ENCODE measurements at places on chromosomes 12 and 14.
A peak's percentile ranks its signal among the peaks of the same experiment; 100 is the strongest.

- DNase-seq = no peak
These were observed 2.2 kb downstream of the ANGEL1 start for GRCh38 chr14:76810525-76810924.

GRCh38 chr14:66511849-66512248, 3.9 kb downstream of the GPHN start:
- no peak for DNase-seq

DNA sequence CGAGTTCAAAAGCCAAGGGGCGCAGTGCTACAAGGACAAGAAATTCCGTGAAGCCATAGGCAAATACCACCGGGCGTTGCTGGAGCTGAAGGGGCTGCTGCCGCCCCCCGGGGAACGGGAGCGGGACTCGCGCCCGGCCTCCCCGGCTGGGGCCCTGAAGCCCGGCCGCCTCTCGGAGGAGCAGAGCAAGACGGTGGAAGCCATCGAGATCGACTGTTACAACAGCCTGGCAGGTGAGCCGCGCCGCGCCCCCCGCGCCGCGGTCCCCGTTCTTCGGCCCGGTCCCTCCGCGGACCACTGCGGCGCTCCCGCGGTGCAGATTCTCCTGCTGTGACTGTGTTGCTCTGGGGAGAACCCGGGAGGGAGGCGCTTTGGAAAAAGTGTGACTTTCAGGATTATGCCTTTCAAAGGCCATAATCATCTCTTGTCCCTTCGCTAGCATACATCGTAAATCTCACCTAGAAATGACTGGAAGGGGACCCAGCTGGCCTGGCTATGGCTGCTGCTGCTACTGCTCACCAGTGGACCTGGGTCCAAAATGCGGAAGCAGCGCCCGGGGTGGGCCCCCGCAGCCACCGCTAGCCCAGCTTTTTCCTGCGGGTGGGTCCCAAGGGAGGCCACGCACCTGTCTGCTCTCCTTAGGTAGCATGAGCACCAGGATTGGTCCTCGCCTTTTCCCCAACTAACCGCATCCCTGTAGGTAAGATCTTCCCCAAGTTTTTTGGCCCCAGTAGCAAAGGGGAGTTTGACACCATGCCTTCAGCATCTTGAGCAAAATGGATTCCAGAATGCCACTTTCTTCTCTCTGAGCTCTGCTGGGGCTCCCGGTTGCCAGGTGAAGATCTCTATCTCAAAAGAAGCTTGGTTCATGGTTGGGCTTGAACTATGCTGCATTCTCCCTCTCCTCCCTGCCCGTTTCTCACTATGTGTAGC, 853 bp downstream of the TTC9 start:
- DNase-seq = peak; percentile 53

DNA sequence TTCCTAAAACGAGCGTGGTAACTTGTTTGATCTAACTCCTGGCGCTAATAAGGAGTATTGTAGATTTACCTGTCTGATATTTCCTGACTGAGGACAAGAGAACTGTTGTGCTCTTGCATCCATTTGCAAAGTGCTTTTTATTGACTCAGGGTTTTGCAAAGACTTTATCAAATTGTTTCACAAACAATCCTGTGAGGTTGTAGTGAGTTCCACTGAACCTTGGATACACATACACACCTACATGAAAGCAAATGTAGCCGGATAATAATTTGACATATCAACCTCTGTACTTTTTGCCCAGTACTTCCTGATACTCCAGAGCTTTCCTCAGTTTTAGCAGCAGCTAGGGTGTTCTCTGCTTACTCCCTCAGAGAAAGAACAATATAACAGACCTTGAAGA, 6.7 kb upstream of the PTGER2 start:
- DNase-seq = no peak

GRCh38 chr12:2214411-2214810, 161.6 kb downstream of the CACNA1C start:
- no peak for DNase-seq

GRCh38 chr14:66369157-66369697, 116.9 kb upstream of the CCDC196 start:
- no peak for DNase-seq

DNA sequence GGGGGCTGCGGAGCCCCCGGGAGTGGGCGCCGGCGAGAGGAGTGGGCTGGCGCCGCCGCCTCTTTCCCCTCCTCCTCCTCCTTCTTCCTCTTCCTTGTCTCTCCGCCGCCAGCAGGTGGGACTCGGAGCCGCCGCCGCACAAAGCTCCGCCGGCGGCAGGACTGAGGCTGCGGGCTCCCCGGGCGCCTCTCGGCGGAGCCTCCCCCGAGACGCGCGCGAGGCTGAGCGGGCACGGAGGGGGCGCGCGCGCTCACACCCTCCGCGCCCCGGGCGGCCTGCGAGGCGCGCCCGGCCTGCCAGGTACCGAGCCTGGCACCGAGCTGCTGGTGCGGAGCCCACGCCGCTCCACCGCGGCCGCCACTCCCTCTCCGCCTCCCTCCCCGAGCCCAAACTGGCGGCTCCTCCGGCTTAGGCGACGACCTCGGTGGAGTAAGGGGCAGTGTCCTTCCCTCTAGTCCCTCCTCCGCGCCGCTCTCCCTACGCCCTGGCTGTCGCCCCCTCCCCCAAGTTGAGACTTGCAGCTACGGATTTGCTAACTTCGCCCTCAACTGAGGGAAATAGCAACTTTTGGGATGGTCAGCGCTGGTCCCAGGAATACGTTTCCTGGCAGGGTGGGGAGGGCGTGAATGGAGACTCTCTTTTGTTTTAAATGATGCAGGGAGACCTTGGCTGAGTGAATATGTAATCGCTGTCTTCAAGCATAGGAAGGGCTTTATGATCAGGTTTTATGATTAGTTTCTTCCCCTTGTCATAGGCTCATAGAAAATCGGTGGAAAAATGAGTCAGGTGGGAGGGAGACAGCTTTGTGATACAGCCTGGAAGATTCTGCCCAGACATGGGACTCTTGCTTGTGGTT, 199.5 kb upstream of the CAND1 start:
- peak; percentile 39 for DNase-seq

DNA sequence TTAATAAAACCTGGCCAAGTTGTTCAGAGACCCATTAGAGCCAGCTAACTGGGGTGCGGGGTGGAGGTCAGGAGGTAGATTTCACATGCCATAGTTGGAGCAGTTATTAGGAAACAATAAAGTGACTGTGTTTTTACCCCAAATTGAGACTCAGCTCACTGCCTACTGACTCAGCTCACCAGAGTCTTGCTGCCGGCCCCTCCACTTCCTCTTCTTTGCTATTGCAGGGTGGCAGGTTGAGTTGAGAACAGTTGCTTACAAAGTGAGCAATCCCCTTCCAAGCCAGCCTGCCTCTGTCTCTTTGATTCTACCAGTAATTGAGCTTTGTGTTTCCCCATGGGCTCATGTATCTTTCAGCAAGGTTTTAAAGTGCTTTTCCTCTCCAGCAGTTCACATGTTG, 12.9 kb downstream of the ST8SIA1 start:
- DNase-seq = peak; percentile 29

GRCh38 chr12:12912711-12913110, 21.3 kb downstream of the GPRC5A start:
- DNase-seq = no peak

DNA sequence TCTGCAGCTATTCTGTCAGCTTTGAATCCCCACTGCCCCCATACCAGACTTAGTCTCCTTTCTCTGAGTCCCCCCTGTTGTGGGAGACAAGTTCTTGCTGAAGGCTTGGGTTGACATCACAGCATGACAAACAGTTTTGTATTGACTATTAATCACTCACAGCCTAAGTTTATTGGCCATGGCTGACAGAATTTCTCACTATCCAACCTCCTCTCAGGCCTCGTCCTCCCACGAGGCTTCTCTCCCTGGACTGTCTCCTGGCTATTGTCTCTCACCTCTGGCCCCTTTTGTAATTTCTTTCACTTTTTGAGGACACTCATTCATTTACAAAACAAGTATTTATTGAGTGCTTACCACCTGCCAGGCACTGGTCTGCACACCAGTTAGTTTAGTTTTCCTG, 35.2 kb upstream of the DCD start:
- DNase-seq = no peak

- DNase-seq = no peak
These were observed 108.6 kb downstream of the SAMD4A start for GRCh38 chr14:54675236-54676128.

DNA sequence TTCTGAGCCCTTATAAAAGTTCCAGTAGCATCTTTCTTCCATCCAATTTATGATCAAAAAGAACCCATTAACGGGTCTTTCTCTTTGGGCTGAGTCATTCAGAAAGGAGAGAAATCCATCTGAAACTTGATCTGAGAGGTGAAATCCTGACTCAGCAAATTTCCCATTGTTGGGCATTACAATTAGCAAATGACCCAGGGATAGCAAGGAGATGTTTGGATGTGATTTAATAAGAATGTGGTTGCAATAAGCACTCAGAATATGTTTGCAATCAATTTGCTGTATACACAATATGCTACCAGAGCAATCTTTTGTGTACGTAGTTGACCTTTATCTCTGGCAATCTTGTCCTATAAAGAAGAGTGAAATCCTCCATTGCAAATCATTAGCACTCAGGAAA, 122.7 kb downstream of the CCDC60 start:
- DNase-seq = no peak

DNA sequence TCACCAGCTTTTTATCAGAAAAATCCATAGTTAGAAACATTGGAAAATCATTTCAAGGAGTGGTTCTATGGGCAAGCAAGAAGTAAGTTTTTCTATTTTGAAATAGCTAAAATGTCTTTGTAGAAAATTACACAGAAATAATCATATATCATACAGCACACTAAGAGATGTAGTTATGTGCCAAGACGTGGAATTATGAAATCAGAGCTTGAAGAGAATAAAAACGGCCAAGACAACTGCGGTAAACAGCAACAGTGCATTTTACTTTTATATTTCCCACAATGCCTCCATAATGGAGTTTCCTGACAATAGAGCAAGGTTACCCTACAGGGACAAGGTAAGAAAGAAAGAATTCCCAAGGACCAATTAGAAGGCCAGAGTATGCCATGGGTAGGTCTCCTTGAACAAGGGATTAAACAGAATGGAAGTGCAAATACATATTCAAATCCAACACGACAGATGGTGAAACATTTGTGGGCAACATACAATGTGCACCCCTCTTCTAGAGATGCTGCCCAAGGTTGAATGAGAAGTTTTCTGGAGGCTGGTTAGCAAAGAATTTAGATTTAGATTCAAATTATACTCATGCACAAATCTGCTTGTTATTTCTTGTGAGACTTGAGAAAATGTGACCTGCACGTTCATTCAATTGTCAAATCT, 76.1 kb upstream of the BTG1 start:
- no peak for DNase-seq

DNA sequence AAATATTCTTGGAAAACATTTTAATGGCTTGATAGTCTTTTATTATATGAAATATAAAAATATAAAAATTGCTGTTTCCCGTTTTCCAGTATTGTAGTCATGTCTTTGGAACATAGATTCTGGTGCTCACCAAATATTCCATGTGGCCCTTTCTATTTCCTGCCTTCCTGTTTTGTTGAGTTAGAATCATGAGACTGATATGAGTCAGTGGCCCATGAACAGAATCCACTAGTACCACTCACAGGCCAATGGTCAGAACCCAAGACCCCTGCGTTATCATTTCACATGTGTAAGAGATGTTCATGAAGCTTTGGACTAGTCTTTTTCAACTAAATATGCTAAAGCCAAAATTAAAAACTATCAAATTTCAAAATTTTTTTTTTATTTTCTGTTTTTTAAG, 56.9 kb downstream of the BICD1 start:
- no peak for DNase-seq

GRCh38 chr14:31530136-31530535, 31.1 kb upstream of the NUBPL start:
- no peak for DNase-seq

GRCh38 chr14:96509457-96510090, 7.4 kb downstream of the PAPOLA start:
- no peak for DNase-seq

GRCh38 chr14:39233680-39234326, at the start of gene MIA2:
Gene MIA2 (plus strand): TSS chr14:39233915. CDS start chr14:39234115, 200 bp downstream.
- no peak for DNase-seq

- no peak for DNase-seq
These were observed 430.1 kb downstream of the AEBP2 start for GRCh38 chr12:19869413-19869812.

DNA sequence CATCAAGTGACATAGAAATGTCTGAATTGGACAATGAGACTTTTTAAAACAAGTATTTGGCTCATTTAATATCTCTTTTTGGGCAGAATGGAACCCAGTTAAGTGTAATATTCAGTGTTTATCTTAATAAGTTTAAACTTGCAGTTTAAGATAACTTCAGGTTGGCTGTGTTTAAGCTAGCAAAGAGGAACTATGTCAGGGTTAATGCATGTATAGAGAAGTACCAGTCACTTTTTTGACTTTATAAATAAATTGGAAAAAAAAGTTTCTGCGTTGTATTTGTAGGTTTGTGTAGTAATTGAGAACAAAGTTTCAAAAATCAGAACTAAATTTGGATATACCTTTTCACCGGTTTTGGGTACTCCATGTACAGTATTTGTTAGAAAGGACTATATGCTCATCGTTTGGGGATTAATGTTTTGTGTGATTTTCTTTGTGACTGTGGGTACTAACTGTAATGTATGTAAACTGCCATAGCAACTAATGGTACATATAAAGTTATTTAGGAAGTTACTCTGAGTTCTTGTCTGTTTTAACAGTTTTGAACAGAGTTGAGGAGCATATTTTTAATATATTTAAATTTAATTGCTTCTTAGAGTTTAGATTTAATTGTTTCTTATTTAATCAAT, 4.5 kb downstream of the HMGA2 start:
- no peak for DNase-seq

- no peak for DNase-seq
These were observed 40.9 kb upstream of the GSG1 start for GRCh38 chr12:13144266-13144828.

DNA sequence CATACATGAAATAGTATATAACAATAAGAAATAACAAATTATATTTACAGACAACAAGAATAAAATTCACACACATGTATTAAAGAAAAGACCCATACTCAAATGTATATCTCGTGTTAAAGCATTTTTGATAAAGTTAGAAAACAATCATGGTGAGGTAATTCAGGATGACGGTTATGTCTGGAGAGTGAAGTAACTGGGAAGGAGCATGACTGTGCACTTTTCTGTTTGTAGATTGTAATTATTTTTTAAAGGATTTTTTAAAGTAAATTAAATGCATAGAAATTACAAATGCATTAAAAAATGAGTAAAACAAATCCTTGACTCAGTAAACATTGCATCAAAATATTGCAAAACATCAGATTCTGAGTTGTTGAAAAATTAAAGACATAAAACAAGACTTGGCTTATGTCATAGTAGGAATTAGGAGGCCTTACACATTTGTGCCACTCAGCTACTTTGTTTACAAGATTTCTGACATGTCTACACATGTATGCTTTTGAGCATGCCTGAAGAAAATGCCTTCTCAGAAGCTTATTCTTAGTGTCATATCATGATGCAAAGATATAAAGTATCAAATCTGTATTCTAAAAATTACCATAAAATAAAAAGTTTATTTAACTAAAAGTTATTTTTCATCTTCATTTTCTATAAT, 1325.1 kb downstream of the SLC16A7 start:
- DNase-seq = no peak

GRCh38 chr14:55302367-55303124, 31.3 kb downstream of the FBXO34 start:
- DNase-seq = no peak

GRCh38 chr14:68307790-68308168, 485.1 kb downstream of the ZFP36L1 start:
- DNase-seq = no peak

- DNase-seq = no peak
These were observed 394.2 kb downstream of the DPF3 start for GRCh38 chr14:72499746-72500145.

- no peak for DNase-seq
These were observed 80.8 kb downstream of the EMP1 start for GRCh38 chr12:13277293-13277692.

Measured in CD4-positive, alpha-beta T cell treated with Interferon gamma for 1 hour (primary cell).